NCI-H1417 (cell line): ENCODE measurements at places on chromosomes 5 and 9.
A peak's percentile ranks its signal among the peaks of the same experiment; 100 is the strongest.

DNA sequence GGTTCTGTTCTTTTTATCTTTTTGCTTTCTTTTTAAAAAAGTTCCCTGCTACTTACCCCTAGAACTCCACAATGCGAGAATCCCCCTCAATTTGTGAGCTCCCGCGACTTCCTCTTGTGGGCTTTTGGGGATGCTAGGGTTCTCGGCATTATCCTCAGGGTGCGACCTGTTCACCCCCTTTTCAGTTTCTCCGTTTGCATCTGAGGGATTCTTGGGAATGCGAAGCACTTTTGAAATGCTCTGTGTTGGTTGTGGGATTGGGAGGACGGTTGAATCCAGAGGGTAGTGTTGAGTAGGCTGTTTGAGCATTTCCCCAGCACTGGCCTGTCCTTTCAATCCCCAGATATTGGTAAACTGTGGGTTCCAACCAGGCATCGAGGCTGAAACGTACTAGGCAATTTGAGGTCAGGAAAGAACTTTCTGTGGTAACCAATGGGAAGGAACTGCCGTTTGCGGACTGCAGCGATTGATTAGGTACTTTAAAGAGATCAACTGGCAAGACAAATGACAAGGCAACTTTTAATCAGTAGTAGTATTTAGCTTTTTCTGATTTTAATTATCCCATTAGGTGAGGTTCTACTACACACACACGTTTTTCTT is 415 bp downstream of the XRCC4 start:
- peak; percentile 69 for DNase-seq

DNA sequence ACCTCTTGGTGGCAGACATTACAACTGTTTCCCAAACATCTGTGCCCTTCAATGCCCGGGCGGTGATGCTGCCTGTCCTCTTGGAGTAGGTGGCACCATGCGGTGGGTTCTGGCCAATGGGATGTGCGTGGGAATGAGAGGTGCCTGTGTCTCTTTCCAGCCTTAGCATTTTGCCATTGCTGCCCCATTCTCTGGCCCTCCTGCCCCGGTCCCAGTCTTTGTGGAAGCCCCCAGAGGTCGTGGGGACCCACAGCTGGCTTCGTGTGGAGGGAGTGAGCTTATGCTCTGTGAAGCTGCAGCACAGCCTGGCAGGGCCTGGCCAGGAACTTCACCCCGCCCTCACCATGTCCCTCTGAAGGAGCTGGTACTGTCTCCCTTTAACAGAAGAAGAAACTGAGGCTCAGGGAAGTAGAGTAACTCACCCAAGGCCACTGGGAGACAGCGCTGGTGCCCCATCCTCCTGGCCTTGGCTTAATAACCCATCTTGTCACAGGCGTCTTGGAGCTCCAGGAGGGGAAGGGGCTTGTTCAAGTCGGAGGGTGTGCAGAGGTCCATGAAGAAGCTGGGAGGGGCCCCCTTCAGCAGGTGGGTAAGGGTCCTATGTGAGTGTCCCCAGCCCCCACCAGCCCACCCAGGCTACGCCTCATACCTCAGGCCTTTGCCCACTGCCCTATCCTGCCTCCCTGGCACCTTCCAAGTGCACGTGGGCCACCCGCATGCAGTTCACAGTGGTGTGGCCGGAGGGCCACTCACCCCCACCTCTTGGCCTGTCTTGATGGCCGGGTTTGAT is 173.6 kb downstream of the GAPVD1 start:
- DNase-seq, result no peak

DNA sequence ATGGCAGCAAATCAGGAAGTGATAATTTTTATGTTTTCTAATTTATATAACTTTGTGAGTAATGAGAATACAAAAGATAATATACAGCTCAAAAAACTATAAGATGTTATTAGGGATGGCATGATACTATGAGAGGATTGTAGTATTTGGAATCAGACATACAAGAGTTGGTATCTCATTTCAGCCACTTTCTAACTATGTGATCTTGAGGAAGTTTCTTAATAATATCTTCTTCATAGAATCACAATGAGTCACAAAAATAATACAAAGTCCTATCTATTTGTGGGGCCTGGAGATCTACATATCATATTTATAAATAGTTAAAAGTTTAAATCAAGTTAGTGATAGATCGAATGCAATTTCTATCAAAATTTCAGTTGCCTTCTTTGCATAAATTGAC is 23.7 kb upstream of the TMED7 start:
- no peak for DNase-seq

DNA sequence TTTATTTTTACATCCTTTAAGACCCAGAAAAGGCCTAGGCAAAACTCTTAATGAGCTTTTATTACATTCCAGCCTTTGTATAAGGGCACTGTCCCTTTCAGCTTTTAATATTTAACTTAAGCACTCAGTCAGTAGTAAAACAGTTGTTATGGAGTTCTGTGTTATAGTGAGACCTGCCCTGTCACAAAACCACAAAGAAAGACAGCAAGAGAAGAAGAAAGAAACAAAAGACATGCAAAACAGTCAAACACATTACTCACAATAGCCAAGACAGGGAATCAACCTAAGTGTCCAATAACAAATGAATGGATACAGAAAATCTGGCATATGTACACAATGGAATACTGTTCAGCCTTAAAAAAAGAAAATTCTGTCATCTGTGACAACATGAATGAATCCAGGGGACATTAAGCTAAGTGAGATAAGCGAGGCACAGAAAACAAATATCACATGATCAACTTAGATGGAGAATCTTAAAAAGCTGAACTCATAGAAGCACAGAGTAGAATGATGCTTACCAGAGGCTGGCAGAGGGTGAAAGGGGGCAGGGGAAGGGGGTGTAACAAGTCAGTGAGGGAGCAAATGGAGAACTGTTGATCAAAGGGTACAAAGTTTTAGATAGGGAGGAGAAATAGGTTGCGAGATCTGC is 63.8 kb upstream of the CCNG1 start:
- no peak for DNase-seq

DNA sequence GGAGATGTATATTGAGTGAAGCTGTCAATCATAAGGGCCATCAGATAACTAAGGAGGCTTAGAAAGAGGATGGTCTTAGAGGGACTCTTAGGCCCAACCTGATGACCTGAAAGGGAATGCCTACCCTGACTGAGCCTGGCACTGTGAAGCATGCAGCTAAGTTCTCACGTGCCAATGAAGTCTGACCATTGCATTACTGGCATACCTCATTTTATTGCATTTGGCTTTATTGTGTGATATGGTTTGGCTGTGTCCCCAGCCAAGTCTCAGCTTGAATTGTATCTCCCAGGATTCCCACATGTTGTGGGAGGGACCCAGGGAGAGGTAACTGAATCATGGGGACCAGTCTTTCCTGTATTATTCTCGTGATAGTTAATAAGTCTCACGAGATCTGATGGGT is 421.6 kb upstream of the SGCD start:
- no peak for DNase-seq

DNA sequence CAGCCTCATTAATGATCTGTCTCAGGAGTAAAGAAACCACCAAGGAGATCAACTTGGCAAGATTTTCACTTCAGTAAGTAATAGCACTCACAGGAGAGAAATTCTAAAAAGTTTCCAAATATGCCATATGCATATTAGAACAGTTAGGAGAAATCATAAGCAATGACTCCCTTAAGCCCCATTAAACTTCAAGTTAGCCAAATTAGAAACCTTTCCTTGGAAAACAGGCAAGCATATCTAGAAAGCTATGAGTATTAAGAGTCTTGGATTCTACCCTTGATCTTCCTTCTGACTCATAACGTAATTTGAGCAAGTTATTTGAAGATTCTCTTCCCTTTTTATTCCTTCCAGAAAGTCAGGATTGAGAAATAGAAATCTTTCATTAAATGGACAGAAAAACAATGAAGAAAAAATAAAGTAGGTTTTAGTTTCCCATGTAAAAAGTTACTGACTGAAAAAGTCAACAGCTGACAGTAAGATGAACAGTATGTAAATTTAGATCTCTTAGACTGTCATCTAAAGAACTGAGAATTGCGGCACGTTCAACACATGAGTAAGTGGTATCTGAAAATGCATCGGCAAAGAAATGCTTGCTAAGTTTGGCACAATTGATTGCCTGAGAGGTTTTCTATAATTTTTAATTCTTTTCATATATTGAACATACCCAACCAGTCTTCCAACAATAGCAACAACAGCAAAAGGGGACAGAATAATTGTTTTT is 565.7 kb upstream of the FTMT start:
- DNase-seq, result no peak

GRCh38 chr9:76989501-76989900 is 30.0 kb upstream of the FOXB2 start:
- DNase-seq, result no peak

DNA sequence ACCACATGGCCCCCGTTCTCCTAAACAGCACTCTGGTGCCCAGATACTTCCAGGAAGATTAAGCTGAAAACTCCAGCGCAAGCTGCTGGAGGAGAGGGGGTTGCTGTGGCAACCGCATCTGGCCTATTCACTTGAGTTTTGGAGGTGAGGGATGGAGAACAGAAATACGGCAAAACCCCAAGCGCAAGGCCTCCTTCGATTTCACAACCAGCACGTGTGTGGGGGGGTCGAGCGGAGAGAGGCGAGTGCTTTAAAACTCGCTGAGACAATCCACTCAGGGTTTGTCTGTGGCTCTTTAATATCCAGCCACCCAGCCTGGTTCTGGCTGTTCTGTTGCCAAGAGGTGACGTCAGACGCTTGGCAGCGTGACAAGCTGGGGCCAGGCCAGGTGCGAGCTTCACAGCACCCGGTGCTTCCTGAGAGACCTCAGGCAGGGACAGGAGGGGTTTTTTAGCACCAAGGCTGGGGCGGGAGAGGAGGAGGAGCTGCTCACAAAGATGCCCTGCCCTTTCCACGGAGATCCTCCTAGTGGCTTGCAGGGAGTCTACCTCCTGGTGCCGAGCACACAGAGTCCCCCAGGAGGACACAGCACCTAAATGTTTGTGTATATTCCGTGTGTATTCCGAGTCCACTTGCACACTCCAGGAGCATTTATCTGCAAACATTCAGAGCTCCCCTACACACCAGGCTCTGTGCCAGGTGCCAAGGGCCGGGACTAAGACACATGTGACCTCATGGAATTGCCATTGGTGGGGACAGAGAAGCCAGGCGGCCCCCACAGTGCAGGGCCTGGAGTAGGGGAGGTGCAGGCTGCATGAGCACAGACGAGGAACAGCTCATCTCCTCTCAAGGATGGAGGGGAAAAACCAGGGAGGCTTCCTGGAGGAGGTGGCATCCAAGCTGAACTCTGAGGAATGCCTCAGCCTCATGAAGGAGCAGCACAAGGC is 194.6 kb downstream of the OLFM1 start:
- peak; percentile 89 for DNase-seq

- peak; percentile 37 for DNase-seq
These were observed 47.5 kb downstream of the UIMC1 start for GRCh38 chr5:176959051-176959450.

DNA sequence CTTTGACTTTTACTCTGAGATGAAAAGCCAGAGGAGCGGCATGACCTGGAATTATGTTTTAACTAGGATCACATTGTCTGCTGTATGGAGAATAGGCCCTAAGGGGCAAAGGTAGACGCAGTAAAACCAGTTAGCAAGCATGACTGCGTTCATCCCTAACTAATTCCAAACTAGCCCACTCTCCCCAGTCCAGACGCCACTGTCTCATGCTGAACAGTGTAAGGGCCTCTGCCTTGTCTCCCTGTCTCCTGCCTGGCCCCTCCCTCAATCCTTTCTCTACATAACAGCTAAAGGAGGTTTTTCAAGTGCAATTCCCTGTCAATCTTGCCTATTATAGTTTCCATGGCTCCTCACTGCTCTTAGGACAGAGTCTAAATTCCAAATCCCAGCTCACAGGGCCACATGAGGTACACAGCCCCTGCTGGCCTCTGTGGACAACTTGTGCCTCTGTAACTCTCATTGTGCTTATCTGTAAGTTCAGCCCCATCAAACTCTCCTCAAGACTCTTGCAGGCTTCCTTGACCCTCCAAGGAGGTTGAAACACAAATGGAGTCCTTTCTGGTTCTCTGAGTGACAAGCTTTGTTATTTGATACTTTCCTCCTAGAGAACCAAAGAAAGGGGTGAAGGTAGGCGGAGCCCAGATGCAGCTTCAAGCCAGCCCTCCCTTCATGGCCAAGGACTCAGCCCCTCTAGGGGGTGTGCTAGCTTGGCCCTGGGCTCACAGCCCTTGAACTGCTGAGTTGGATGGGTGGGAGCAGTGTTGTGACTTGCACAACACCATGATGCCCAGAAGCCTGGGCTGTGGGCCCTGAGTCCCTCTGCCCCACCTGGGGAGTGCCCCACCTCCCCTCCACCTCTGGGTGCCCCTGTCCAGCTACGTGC is 16.0 kb upstream of the SLC22A4 start:
- no peak for DNase-seq

- DNase-seq, result no peak
These were observed 50.0 kb upstream of the RNU6ATAC start for GRCh38 chr9:134214386-134214765.
